Germinal center (tissue), 1 donor: ENCODE measurements at places on chromosomes 7 and 10.

GRCh38 chr10:48981310-48981907 is 41.8 kb upstream of the LRRC18 start:
- peak; percentile 41 for DNase-seq

GRCh38 chr7:9026121-9026520 is 592.7 kb downstream of the NXPH1 start:
- no peak for DNase-seq

- no peak for DNase-seq
Observed at GRCh38 chr10:118564652-118565051, 30.8 kb downstream of the PRLHR start.

GRCh38 chr7:50954716-50955115 is 172.0 kb upstream of the GRB10 start:
- DNase-seq, result no peak

DNA sequence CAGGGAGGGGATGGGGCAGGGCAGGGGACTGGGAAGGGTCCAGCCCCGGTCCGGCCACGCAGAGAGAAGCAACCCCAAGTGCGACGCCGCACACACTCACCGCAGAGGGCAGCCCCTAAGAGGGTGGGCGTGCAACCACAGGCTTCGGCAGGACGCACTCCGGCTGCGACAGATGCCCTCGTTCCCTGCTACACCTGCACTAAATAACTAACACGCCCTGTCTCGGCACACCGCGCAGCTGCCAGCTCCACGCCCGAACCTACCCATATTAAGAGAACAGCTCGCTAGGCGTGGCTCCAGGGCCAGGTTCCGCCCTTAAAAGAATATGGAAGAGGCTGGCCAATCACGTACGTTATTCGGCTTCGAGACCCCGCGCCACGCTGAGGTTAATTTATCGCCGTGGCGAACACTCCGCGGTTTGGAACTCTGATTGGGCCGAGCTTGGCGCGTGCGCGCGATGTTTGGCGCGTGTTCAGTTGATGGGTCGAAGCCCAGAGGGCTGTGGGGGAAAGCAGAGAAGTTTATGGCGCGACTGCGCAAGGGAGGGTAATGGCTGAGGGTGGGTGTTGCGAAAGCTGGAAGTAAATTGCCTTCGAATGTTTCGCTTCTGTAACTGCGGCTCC is 91.1 kb downstream of the OR13A1 start:
- no peak for DNase-seq

GRCh38 chr10:44715136-44715535 is 196.0 kb upstream of the TMEM72 start:
- DNase-seq, result no peak

DNA sequence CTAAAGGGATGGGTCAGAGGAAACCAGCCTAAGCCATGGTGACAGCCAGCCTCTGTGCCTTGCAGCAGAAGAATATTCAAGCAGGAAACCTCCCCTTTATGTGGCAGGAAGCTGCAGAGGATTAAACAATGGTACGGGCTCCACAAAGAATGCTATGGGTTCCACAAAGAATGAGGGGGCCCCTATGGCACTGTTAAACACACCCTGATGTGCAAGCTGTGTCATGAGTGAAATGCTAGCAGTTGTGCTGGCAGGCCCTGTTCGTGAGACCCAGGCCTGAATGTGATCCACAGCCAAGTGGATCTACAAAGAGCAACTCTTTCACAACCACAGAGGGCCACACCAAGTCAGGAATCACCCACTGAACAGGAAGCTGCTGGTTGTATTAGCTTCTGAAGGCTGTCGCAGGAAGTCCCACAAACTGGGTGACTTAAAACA is 68.9 kb downstream of the MYOF start:
- no peak for DNase-seq

DNA sequence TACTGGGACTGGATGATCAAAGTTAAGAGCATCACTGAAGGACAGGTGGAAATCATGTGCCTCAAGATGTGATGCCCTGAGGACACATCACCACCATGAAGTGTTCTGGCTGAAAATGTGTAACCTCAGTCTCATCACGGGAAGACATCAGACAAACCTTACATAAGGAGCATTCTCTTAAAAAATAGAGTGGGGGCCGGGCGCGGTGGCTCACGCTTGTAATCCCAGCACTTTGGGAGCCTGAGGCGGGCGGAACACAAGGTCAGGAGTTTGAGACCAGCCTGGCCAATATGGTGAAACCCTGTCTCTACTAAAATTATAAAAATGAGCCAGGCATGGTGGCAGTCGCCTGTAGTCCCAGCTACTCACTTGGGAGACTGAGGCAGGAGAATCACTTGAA is 65.6 kb downstream of the LOXL4 start:
- DNase-seq, result no peak

GRCh38 chr7:35024298-35024697 is 13.0 kb downstream of the DPY19L1 start:
- no peak for DNase-seq

DNA sequence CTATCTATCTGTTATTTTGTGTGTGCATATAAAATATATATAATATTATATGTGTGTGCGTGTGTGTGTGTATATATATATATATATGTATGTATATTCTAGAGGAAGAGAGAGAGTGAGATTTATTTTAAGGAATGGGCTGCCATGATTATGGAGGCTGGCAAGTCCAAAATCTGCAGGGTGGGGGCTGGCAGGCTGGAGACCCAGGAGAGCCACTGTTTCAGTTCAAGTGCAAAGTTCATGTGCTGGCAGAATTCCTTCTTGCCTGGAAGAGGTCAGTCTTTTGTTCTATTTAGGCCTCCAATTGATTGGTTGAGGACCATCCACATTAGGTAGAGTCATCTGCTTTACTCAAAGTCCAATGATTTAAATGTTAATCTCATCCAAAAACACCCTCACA is 42.3 kb upstream of the GARS1 start:
- no peak for DNase-seq
